Sciatic nerve (tissue), 2 donors: ENCODE measurements at places on chromosomes 3 and 15.

GRCh38 chr15:69735121-69735520 lies 282.5 kb downstream of the RPLP1 start:
- DNase-seq: no peak

GRCh38 chr3:70393881-70394612 lies 81.6 kb upstream of the MDFIC2 start:
- no peak for DNase-seq

DNA sequence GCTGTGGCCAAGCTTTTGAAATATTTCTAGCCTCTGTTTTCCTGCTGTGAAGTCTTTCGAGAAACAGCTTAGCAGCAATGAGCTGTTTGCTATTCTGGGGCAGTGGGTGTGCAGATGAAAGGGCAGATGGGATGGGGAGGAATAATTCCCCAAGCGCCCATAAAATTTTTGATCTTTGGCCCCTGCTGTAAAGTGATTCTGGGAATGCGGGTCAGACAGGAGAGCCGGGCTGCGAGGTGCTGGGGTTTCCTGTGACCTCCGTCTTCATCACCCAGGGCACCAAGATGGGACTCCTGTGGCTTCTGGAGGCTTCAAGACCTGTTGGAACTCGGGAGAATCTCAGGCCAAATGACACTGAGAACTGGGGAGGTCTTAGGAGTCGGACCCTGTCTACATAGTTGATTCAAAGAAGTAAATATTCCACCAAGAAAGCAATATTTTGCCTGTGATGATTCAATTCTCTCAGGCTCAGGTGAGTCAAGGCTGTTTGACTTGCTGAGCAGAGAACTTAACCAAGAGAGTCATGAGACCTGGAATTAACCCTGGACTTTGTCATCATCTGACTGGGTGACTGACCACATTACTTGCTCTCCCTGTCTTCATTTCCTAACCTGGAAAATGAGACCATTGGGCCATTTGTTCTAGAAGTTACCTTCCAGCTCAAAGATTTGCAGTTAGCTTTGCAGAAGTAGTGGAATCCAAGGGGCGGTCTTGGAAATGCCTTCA lies 86.4 kb downstream of the POLR2M start:
- DNase-seq: no peak

DNA sequence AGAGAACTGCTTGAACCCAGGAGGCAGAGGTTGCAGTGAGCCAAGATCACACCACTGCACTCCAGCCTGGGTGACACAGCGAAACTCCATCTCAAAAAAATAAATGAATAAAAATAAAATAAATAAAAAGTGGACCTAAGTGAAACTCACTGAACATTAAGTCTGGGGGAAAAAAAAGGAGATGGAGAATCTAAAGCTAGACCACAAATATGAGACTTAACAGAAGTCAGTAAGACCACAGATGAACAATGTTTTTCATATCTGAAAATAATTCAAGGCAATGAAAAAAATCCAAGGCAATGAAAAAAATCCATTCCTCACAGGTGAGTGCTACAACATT lies 18.6 kb downstream of the ANXA2 start:
- no peak for DNase-seq

GRCh38 chr3:160801386-160802118 lies 45.5 kb downstream of the PPM1L start:
- DNase-seq: no peak

- DNase-seq: no peak
Measured at GRCh38 chr15:55224892-55225291, 28.2 kb upstream of the RSL24D1 start.

DNA sequence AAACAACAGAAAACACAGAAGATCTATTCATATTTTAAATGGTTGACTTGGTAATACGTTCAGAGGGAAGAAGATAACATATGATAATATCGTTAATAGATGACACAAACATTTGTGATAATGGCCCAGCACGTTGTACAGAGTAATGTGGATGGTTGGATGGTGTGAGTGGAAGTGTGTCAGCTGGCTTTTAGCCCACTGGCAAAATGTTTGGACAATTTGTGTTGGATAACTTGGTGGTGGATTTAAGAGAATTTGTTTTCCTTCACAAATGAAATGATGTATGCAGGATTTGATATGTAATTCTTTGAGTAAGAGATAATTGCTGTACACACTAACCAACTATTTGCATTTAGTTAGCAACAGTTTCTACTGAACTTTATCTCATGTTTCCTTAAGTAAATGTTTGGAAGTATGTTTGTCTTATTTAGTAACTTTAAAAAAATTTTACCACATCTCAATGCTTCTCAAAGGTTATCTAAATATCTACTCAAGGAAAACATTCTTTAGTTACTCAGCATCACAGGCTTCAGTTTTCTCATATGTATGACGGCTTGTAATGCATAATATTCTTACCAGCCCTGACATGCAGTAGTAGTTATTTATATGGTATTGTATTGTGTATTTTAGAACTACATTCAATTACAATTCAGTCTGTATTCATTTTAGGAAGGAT lies 328.5 kb upstream of the GOLIM4 start:
- DNase-seq: no peak

GRCh38 chr3:42753757-42754156 lies 19.3 kb downstream of the CCDC13 start:
- DNase-seq: no peak

GRCh38 chr15:33154351-33155166 lies 40.0 kb downstream of the FMN1 start:
- no peak for DNase-seq

DNA sequence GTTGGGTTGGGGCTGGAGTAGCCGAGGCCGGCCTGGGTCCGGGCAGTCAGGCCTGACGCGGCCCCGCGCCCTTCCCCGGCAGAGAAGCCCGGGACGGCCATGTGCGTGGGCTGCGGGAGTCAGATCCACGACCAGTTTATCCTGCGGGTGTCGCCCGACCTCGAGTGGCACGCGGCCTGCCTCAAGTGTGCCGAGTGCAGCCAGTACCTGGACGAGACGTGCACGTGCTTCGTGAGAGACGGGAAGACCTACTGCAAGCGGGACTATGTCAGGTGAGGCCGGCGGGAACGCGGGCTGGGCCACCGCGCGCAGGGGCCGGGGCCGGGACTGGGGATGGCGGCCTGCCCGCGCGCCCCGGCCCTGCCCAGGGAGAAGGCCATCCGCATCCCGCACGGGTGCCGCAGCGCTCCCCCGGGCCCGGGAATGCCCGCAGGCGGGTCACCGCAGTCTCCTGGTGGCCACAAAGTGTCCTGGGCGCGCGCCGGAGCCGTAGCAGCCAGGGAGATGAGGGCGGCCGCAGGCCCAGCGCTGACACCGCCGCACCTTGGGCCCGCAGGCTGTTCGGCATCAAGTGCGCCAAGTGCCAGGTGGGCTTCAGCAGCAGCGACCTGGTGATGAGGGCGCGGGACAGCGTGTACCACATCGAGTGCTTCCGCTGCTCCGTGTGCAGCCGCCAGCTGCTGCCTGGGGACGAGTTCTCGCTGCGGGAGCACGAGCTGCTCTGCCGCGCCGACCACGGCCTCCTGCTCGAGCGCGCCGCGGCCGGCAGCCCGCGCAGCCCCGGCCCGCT lies 1.3 kb downstream of the ISL2 start:
- DNase-seq: no peak

DNA sequence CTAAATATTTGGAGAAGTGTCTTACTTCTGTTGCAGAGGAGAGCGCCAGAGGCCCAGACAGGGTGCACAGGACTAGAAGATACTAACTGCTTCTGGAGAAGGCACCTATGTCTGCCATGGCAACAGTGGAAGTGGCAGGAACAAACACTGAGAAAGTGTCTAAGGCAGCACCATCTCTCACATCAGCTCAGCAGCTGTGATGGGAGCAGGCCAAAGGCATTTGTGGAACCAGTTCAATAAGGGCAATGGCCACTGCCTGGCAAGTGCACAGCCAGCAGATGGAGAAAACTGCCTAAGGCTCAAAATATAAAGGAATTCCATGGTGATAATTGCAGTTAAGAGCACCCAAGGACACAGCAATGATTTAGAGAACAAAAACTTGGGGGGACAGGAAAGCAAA lies 563.0 kb upstream of the CCDC54 start:
- DNase-seq: no peak

- peak; percentile 70 for DNase-seq
Measured at GRCh38 chr3:72891053-72891855, 3.4 kb downstream of the GXYLT2 start.

- DNase-seq: peak; percentile 90
Measured at GRCh38 chr3:141011232-141011996, 39.7 kb upstream of the SPSB4 start.

- no peak for DNase-seq
Measured at GRCh38 chr15:74294010-74294409, 57.9 kb downstream of the CCDC33 start.

DNA sequence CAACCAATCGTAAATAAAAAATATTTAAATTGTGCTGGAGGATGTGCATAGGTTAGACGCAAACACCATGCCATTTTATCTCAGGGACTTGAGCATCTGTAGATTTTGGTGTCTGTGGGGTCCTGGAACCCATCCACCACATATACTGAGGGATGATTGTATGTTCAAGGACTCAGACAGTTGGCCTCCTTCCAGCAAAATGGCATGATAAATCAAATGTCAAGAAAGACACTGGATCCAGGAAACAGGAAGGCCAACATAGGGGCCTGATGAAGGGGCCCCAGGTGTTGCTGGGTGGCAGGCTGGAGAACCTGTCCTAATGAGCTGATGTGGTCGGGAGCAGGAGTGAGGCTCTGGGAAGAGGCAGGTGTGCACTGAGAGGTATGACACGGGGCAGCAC lies 289.5 kb downstream of the GABRG3 start:
- no peak for DNase-seq

- DNase-seq: no peak
Measured at GRCh38 chr15:68278595-68279405, 1.3 kb downstream of the FEM1B start.

DNA sequence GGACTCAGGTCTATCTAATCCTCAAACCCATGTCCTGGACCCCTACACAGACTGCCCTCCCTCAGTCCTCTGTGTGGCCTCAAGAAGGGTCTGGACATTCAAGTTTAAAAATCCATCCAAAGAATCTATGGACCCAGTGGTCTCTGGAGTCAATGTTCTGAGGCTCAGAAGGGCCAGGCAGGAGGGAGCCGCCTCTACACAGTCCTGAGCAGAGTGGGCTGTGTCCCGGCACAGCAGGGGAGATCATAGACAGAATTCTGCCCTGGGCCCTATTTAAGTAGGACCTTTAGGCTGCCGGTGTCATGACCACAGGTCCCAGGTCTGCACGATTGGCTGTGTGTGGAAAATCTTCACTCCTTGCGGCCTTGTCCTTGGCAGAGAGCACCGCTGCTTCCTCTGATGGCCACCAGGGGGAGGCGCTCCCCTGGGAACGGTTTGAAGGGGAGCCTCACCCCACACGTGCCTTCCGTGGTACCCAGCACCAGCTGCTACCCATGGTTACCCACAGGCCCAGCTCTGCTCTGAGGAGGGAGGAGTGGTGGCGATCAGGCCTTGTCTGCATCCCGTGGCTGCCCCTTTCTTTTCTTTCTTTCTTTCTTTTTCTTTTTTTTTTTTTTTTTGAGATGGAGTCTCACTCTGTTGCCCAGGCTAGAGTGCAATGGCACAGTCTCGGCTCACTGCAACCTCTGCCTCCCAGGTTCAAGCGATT lies 37.9 kb downstream of the CHRD start:
- peak; percentile 77 for DNase-seq

- DNase-seq: no peak
Measured at GRCh38 chr3:57752307-57752706, 3.8 kb upstream of the SLMAP start.

DNA sequence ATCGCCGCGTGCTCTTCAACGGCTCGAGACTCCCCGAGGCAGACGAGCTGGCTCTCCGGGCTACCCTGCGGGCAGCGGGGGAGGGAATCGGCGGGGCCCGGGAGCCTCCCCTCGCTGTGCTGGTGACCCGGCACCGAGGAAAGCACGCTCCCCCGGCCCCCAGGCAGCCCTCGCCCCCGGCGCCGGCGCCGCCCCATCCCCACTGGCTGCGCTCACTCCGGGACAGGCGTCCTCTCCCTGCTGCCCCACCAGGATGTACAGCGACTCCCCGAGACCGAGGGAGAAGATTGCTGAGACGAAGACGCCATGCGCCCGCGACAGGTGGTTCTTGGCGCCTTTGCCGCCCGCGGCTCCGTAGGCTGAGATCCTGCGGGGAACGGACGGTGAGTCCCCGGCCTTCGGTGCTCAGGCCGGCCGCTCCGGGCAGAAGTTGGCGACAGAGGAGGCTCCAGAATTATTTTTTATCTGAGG lies 1.7 kb downstream of the LTK start:
- no peak for DNase-seq

GRCh38 chr3:188390775-188391443 lies 237.0 kb downstream of the LPP start:
- no peak for DNase-seq

- no peak for DNase-seq
Measured at GRCh38 chr15:89127054-89127702, 38.9 kb downstream of the ABHD2 start.

- no peak for DNase-seq
Measured at GRCh38 chr15:67089217-67090193, 24.1 kb downstream of the SMAD3 start.

DNA sequence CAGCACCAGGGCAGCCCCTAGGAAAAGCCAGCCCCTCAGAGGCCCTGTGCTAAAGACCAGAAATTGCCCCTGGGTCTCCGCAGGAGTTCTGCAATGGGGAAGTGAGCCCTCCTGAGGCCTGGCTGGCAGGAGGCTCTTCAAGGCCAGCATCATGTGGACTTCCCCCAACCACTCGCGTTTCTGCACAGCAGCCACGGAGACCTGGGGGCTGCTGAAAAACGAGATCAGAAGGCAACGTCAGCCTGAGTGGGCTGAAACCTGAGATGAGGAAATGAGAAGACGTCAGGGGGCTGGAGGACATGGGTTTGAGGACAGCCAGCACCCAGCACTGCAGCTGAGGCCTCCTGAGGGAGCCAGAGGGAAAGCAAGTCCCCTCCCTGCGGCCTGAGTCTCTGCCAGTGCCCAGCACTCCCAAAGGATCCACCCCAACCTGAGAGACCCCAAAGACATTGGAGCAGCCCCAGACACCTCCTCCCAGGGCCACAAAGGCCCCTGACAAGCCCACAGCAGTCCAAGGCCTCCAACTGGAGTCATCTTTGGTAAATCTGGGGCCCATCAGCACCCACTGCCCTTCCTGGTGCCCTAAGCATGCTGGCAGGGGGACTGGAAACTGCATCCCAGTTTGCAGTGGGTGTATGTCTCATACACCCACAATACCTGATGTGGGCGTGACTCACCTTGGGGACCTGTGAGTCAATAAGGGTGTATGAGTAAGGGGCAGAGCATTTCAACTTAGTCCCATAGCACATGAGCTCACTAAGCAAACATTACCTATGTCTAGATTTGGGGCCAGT lies 29.2 kb upstream of the CYP11A1 start:
- DNase-seq: no peak

- DNase-seq: no peak
Measured at GRCh38 chr3:161691677-161692076, 195.1 kb downstream of the OTOL1 start.

DNA sequence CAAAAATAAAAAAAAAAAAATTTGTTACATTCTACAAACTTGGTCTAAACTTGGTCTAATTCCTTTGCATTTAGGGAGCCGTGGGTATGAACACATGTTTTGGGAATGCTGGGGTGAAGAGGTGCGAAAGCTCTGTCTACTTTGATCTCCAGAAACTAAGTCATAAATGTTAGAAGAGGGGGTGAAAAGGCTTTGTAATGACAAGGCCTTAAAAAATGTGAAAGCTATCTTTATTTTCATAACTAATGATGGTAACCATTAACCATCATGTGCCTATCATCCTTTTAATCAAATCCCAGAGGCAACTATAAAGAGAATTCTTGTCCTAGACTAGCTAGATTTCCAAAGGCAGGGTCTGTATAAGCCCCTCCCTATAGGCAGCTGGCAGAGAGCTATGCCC lies 60.9 kb downstream of the PRICKLE2 start:
- no peak for DNase-seq

- no peak for DNase-seq
Measured at GRCh38 chr3:67578416-67578815, 76.0 kb downstream of the SUCLG2 start.

- DNase-seq: no peak
Measured at GRCh38 chr15:41836713-41837454, 1.8 kb upstream of the PLA2G4B start.
